ENCODE measurements at places on chromosomes 6 and 20.

GRCh38 chr20:43942667-43943285 is 28.1 kb downstream of the TOX2 start:
- no peak for DNase-seq

GRCh38 chr20:8879669-8880068 is 189.2 kb upstream of the PLCB4 start:
- no peak for DNase-seq

DNA sequence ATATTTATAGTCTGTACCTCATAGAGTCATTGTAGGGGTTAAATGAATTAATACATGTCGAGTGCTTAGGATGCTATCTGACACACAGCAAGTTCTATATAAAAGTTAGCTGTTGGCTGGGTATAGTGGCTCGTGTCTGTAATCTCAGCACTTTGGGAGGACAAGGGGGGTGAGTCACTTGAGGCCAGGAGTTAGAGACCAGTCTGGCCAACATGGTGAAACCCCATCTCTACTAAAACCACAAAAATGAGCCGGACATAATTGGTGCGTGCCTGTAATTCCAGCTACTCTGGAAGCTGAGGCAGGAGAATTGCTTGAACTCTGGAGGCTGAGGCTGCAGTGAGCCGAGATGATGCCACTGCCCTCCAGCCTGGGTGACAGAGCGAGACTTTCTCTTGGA is 222.9 kb downstream of the UBE3D start:
- no peak for DNase-seq

GRCh38 chr6:6384520-6384919 is 64.1 kb upstream of the F13A1 start:
- DNase-seq = no peak

DNA sequence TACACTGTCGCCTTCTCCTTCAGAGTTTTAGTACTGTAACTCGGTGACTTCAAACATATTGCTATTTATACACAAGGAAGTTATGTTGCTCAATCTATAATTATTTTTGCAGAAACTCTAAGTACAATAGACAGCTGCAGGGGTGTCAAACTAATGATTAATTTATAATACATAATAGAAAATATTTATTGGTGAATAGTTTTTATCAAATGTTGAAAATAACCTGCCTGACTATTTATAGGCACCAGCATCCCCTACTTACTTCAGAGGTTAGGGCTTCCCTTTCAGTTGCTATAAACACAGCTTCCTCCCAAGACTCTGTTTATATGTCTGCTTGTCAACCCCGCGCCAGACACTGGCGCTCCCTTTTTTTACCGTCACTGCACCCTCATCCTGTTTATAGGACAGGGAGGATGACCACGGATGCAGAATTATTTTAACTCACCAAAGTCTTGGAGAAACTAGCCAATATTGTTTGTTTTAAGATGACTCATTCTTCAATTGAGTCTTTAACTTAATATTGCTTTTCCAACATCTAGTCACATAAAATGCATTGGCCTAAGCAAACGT is 225.0 kb downstream of the ALDH8A1 start:
- DNase-seq = no peak

DNA sequence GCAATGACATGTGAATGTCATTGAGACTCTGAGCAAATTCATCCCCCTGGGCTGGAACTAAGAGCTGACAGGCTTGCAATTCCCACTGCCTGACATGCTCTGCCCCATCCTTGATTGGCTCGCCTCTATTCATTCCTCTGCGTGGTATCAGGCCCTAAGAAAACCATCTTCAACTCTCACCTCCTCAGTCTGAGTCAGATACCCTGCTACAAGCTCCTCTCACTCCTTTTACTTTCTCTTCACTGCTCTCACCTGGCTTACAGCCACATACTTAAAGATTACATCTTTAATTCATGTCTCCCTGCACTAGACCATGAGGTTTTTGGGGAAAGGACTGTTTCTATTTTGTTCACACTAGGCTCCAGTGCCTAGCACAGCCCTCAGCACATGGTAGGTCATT is 131.6 kb downstream of the KIF6 start:
- no peak for DNase-seq

GRCh38 chr6:83597511-83597910 is 85.2 kb downstream of the PRSS35 start:
- DNase-seq = no peak

GRCh38 chr6:99951016-99951805 is 42.8 kb downstream of the MCHR2 start:
- DNase-seq = no peak

- DNase-seq = no peak
Observed at GRCh38 chr6:83153883-83154521, 39.1 kb downstream of the PGM3 start.

DNA sequence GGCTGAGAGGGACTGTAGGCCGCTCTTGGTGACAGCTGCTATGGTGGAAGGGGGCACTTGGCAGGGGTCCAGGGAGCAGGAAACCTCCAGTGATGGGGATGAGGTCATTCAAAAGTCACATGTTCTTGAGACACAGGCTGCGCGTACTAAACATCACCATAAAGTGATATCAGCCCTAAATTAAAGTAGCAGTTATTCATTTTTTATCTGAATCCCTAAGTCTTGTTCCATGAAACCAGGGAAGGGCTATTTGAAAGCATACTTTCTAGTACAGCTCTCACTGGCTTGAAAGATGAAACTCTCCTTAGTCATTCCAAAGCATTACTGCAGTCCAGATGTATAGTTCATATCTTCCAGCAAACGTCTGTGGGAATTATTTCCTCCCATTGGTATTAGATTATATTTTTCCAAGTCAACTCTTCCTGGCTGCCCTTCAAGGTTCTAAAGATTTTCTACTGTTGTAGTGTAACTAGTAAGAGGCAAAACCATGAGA is 373.1 kb downstream of the CD109 start:
- DNase-seq = no peak

GRCh38 chr6:33747823-33748222 is 1.1 kb upstream of the IP6K3 start:
- DNase-seq = no peak

- no peak for DNase-seq
Observed at GRCh38 chr6:28683945-28684538, 158.4 kb downstream of the GPX5 start.
